ENCODE measurements at places on chromosomes 11 and 22.

- DNase-seq = no peak
Observed at GRCh38 chr11:36135076-36135475, 154.1 kb downstream of the COMMD9 start.

- DNase-seq = no peak
Observed at GRCh38 chr11:86735451-86736290, 63.3 kb upstream of the ME3 start.

DNA sequence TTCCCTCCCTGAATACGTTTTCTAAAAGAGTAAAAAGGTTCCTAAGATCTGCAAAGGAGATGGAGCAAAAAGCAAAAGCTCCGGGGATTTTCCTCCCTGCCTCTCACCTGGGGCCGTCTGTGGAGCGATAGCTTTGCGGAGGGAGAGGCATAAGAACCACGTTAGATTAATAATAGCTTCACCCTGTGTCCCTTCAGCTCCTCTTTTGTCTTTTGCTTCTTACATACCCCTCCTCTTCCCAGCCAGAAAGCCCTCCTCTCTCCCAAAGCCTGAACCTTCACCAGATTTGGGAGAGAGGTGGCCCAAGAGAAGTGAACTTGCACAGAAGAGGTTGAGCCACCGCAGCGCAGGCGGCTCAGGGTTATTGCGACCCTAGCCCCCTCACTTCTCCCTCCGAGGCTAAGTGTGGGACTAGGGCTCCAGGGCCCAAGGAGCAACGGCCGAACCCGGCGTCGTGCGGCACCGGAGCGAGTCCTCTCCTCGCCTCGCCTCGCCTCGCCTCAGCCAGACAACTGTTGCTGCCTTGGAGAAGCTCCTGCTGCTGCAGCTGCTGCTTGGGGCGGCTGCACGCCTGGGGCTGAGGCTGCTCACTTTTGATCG, 97.6 kb upstream of the HSD17B12 start:
- no peak for DNase-seq

DNA sequence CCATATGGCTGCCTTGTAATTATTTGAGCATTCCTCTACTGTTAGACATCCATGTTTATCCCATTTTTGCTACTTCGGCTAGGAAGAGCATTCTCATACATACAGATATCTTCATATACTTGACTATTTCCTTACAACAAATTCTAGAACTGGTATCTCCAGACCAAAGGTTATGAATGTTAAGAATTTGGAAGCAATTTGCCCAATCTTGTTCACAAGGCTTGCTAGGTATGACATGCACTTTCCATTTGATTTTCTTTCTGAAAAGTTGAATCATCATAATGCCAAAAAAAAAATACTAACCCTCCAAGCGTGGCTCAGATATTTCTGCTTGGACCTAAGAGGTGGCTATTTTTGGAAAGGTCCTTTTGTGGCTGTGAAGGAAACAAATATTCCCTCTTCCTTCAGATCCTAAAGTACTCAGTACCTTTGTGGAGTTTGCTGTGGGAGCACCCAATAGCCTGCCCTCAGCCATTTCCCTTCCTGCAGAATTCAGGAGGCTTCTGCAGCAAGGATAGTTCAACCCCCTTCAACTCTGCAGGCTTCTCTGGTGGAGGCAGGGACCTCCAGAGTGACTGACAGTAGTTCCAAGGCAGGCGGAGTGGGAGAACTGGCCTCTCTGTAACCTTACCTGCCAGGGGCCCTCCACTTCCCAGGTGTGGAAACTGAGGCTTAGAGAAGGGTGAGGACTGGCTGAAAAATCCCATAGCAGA, 22.0 kb upstream of the CPT1A start:
- no peak for DNase-seq

GRCh38 chr22:23670378-23671295, 20.2 kb upstream of the RGL4 start:
- no peak for DNase-seq

- DNase-seq = no peak
Observed at GRCh38 chr22:50060441-50061140, 2.5 kb upstream of the TTLL8 start.

DNA sequence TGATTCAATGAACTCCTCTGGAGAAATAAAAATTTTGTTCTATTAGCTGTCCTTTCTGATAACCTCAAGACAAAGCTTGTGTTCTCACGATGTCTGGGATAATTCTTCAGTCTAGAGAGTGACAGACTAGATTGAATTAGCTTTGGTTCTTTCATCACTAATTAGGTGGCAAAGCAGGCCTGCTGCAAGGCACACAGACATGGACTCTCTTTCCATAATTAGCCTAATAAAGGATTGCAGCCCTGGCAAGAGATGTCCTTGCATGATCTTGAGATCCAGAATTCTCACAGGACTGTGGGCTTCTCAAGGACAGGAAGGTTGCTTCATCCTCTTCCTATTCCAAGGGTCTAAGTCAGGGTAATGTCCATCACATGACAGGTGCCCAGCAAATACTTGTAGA, 245.6 kb upstream of the ZC3H12C start:
- no peak for DNase-seq

GRCh38 chr11:62599069-62599696, 2.5 kb downstream of the MTA2 start:
- peak; percentile 94 for DNase-seq

- DNase-seq = no peak
Observed at GRCh38 chr11:78147807-78148206, 8.4 kb upstream of the ALG8 start.

DNA sequence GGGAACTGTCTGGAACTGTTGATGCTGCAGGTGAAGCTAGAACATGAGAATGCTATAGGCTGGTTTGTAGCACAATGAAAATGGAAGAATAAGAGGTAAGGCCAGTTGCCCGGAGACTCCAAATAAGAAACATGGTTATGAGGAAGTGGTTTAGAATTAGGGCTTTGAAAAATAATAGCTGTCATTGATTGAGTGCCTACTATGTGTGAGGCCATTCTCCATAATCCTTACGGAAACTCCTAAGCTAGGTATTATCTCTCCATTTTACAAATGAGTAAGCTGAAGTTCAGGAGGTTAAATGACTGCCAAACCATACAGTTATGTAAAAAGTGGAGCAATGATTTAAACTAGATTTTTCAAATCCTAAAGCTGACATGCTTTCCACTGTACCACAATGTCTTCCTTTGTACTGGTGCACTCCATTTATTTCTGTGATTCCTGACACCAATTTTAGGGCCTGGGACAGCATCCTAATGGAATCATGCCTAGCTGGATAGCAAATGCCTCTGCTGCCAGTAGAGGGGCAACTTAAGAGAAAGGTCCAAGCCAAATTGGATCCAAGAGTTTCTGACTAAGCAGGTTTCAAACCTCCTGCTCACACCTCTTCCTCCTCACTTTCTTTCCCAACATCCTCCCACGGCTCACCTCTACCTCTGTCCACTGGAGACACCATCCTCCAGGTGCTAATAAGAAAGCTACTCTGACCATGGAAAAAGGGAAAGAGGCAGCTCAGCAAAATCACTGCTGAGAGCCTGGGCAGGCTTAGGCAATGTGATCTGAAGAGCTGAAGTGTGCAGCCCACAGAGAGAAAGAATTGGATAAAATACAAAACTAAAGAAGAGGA, 46.9 kb upstream of the PICALM start:
- no peak for DNase-seq

DNA sequence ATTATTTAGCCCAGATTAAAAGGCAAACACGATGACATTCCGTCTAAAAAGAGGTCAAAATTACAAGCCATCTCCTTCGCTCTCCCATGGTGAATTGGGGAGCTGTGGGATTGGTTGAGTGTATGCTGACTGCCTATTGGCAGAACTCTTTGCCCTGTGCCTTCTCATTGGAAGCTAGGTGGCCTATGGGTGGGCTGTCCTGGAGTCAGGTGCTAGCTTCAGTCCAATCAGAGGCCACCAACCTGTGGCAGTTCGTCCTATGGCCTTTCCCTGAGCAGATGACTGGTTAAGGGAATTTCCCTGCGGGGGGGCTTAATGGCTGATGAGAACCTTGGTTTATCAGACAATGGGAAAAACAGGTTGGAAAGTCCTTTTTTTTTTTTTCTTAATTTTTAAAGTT, 3.2 kb upstream of the MTMR3 start:
- DNase-seq = no peak

DNA sequence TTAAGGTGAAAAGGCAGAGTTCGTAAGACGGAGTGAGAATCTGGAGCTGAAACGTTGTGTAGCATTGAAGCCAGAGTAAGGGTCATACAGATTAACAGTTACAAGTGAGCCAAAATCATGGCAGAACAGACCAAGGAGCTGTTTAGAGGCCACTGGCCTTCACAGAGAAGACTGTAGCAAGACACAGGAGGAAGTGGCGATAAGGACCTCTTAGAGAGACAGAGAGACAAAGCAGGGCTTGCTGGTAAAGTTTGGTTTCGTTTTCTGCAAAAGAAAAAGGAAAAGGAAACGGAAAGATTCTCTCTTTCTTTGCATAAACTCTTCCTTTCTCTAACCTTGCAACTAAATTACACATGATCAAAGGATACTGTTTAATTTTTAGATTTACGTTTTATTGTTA, 83.0 kb downstream of the AASDHPPT start:
- no peak for DNase-seq

DNA sequence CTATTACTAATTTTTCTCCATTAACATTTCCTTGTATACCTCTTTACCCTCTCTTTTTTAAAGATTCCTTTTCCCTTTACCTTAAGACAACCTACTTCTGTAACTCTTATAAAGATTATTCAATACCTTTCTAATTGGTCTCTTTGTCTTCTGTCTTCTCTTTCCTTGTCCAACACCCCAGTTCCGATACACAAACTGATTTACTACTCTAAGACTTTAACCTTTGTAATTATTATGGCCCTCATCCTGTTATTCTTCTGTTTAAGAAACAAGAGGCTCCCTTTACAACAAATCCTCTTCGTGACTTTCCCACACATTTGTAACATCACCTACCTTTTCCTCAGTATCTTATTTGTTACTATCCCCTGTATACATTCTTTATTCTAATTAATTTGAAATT, 81.8 kb downstream of the TTC17 start:
- DNase-seq = no peak

DNA sequence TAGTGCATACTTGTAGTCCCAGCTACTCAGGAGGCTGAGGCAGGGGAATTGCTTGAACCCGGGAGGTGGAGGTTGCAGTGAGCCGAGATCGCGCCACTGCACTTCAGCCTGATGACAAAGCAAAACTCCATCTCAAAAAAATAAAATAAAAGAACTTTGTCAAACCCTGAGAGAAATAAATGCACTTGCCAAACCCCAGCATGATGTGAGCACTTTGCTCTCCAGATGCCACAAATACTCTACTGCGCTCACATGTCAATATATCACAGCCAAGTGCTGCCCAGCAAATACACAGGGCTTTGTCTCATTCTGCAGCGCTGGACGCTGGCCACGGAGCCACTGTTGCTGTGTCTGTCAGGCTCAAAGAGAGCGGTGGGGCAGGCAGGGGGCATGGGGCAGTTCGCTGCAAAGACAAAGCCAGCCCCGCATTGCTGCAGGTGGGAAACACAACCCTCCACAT, 45.1 kb downstream of the AHNAK start:
- no peak for DNase-seq

DNA sequence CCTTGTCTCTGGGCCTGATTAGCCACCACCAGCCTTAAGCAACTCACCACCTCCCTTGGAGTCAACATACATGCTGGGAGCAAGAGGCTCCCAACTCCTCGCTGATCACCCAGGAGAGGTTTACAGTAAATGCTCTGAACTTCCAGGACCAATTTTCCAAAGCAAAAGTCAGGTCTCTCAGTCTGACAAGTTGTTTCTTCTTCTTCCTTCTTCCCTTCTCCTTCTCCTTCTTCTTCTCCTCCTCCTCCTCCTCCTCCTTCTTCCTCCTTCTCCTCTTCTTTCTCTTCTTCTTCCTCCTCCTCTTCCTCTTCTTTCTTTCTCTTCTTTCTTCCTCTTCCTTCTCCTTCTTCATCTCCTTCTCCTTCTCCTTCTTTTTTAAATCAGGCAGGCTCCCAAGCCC, 148.2 kb downstream of the NECTIN1 start:
- no peak for DNase-seq

DNA sequence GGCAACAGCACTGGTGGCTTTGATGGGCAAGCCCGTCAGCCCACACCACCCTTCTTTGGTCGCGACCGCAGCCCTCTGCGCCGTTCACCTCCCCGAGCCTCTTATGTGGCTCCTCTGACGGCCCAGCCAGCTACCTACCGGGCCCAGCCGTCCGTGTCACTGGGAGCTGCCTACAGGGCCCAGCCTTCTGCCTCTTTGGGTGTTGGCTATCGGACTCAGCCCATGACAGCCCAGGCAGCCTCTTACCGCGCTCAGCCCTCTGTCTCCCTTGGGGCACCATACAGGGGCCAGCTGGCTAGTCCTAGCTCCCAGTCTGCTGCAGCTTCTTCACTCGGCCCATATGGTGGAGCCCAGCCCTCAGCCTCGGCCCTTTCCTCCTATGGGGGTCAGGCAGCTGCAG, 8.0 kb downstream of the RBM14 start:
- no peak for DNase-seq

- DNase-seq = no peak
Observed at GRCh38 chr22:30841273-30841672, 127.3 kb downstream of the MORC2 start.

DNA sequence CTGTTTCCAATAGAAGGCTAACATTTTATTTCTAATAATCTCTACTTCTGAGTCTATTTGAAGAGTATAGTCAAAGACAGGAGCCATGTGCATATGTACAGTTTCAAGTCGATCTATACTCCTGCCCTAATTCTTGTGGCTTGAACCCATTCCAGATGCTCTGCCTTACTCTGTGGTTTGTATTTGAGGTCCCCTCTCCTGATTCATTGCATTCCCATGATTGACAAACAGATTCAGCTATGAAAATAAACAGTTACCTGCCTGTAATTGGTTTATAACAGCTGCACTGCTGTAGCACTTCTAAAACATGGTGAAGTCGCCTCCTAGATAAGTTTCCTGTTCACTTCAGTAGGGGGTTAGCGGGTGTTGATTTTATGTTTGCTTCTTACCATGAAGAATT, 138.7 kb downstream of the SOX6 start:
- no peak for DNase-seq

DNA sequence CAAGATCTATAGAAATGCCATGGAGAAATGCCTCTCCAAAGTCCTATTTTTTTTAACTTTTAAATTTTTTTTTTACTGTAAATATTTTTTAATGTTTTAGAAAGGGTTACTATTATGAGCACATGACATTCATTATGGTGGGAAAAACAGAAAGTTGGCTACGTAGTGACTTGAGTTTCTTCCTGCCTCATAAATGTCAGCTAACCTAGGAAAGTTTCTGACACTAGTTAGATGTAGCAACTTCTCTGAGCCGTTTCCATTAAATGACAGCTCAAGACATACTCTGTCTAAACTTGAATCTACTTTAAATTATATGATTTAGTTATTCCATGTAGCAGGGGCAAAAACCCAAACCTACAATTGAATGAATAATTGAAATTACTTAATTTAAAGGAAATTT, 18.4 kb upstream of the CTSC start:
- no peak for DNase-seq

DNA sequence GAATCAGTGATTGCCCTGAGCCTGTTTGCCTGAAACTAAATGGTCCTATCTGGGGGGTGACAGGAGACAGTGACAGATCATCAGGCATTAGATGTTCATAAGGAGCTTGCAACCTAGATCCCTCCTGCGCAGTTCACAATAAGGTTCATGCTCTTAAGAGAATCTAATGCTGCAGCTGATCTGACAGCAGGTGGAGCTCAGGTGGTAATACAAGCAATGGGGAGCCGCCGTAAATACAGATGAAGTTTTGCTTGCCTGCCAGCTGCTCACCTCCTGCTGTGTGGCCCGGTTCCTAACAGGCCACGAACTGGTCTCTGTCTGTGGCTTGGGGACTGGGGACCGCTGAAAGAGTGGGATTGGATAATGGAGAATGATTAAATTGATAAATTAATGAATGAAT, 14.0 kb downstream of the NOX4 start:
- DNase-seq = no peak
